Stimulated activated CD8-positive, alpha-beta memory T cell treated with anti-CD3 and anti-CD28 coated beads, Interleukin-4, amount 100 ng/mL, for 48 hours (primary cell): ENCODE measurements at places on chromosomes 12 and 14.

GRCh38 chr14:31864937-31865855 is 211.9 kb upstream of the ARHGAP5 start:
- DNase-seq = no peak

DNA sequence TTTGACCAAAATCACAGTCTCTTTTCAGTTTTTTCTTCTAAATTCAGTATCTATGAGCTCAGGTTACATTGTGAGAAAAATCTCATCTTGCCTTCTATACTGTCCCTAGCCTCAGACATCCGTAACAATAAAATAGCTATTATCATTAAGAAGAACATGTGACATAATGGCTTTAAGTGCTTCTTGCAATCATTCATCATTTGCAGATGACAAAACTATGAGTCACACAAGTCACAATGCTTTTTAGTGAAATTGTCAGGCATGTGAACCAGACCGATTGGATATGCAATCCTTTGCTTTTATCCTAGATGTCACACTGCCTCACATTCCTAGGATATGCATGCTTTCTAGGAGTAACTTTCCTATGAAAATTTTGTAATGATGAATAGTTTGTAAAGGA is 313.1 kb downstream of the SLC6A15 start:
- no peak for DNase-seq

- DNase-seq = no peak
These were observed 74.0 kb downstream of the SPTSSA start for GRCh38 chr14:34387974-34388516.

DNA sequence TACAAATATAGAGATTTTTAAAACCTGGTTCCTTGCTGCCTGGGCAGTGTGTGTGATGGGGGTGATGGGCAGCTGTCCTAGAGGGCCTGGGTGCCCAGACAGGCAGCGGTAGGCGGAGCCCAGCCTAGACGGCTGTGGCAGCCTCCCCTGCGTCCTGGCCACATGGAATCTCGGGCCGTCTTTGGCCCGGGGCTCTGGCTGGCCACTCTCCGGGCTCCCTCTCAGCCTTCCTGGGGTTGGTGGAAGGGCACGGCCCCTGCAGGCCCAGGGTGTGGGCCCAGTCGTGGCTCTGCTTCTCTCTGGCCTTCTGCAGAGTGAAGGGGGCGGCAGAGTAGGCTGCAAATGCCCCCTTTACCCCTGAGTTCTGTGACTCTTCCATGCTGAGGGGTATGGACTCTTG is 2.3 kb downstream of the LRTM2 start:
- no peak for DNase-seq

- DNase-seq = no peak
These were observed 56.5 kb upstream of the CDKL1 start for GRCh38 chr14:50452979-50453705.
